ENCODE measurements at places on chromosomes 6 and 20. TPM values are rescaled to one million over a fixed set of nuclear protein-coding genes. Genes with fewer than 3 reads are reported as not detected.

- no peak for DNase-seq
These were observed 20.0 kb downstream of the TULP4 start for GRCh38 chr6:158332237-158332636.

DNA sequence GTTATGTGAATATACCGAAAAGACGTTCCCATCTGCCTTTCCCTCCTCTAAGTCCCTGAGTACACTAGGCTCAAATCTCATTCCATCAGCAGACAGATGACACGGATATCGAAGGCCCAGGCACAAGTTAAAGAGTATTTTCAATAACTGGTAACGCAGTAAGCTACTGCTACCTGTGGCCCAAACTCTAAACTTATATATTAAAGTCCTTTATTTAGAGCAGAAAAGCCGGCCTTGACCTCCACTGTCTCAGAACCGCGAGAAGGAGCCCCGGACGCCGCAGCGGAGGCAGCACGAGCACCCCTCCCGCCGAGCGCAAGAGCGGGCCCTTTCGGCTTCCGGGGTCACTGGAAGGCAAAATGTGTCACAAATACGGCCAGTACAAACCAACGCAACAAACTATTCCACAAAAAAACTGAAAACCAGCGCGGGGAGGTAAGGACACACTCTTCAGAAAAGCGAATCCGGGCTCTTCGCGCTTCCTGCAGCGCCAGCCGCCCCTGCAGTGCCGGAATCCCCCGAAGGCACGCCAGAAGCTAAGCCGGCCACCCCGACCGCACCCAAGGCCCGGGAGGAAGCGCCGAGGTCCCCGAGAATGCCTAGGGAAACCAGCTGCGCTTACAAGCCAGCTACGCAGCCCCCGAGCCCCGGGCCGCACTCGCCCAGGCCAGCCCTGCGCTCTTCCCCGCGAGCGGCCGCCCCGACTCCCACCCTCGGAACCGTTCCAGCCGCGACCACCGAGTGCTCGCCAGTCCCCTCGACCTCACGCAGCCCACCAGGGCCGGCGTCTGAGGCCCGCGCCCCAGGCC is 681 bp downstream of the DIDO1 start:
- peak; percentile 58 for DNase-seq

- DNase-seq, result no peak
These were observed 80.0 kb upstream of the EYA2 start for GRCh38 chr20:46814366-46815232.

GRCh38 chr20:47561180-47561579 is 59.5 kb downstream of the NCOA3 start:
- DNase-seq, result no peak

DNA sequence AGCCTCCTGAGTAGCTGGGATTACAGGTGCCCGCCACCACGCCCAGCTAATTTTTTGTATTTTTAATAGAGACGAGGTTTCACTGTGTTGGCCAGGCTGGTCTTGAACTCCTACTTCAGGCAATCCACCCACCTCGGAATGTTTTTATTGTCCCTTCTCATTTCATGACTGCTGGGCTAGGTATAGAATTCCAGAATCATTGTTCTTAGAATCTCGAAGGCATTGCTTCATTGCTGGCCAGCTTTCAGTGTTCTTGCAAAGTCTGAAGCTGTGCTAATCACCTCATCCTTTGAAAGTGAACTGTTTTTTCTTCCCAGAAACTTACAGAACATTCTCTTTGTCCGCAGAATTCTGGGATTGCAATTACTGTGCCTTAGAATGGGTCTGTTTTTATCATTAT is 49.0 kb downstream of the PTPN1 start:
- no peak for DNase-seq

- no peak for DNase-seq
These were observed 9.0 kb upstream of the NRSN1 start for GRCh38 chr6:24117021-24117420.

GRCh38 chr6:21023210-21023609 is 489.0 kb downstream of the CDKAL1 start:
- DNase-seq, result no peak

APOM gene
- 2.6 TPM for total RNA-seq

C6orf141 gene
- total RNA-seq, result 0.35 TPM

RNF5 gene
- 62.6 TPM for total RNA-seq

All from activated naive CD4-positive, alpha-beta T cell treated with anti-CD3 and anti-CD28 coated beads, Interleukin-2, amount 50 U/mL, for 72 hours (primary cell).